HT1080 (cell line): ENCODE measurements at places on chromosomes 12 and 14.

- DNase-seq: no peak
Observed at GRCh38 chr14:24938593-24938992, 111.4 kb downstream of the STXBP6 start.

GRCh38 chr12:100303831-100304230, 36.9 kb downstream of the SCYL2 start:
- DNase-seq: no peak

DNA sequence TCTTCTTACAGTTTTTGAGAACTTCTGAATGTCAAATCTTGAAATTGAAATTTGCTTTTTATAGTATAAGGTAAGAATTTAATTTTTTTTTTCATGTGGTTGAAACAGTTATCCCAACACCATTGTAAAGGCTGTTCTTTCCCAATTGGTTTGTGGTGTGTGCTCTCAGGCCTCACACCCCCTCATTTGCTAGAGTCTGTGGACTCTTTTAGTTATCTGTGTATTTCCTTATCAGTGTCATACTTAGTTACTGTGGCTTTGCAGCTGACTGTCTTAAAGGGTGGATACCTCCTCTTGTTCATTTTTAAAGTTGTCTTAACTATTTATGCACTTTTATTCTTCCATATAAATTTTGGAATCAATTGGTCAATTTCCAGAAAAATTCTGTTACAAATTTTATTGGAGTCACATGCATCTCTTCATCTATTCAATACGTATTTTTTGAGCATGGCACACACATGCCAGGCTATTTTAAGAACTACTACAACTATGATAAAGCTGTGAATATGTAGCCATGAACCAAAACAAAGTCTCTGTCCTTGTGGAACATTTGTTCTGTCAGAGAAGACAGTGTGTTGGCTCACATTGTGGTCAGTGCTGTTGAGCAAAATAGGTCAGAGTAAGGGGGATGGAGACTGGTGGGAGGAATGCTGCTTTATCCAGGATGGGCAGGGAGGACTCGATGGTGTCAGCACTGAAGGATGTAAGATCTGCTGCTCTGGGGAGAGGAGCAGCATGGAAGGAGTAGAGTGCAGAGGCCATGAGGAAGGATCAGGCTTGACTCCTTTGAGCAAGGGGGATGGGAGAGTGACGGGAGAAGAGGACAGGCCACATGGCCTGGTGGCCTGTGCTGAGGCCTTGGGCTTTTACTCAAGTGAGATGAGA, 24.1 kb downstream of the FGF23 start:
- no peak for DNase-seq

GRCh38 chr14:76773956-76774820, 12.9 kb downstream of the VASH1 start:
- DNase-seq: no peak

- DNase-seq: no peak
Observed at GRCh38 chr14:60204104-60204842, 39.1 kb upstream of the DHRS7 start.

DNA sequence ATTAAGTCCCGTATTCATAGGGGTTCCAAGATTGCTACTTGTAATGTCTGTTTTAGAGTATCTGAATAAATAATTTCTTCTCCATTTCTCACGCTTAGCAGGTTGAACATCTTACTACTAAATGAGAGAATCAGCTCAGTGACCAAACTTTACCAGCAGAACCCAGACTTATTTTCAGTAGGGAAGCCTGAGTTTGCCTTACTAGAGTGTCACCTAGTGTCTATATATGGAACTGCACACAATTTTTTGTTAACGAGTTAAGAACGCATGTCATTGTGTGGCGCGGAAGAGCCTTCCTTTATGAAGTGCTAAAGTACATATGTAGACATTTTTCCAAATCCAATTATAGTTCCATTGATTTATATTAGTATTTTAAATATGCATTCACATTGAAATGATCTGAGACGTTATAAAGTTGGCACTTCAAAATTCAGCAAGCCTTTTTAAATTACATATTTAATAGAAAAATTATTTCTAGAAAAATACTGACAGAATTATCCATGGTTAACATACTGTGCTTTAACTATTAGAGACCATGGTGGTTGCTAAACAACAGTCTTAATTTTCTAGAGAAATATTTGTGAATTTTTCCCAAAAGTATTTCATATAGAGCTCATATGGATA, 88.3 kb downstream of the RPS29 start:
- DNase-seq: peak; percentile 61

- no peak for DNase-seq
Observed at GRCh38 chr12:103975368-103975767, 9.7 kb downstream of the TDG start.

DNA sequence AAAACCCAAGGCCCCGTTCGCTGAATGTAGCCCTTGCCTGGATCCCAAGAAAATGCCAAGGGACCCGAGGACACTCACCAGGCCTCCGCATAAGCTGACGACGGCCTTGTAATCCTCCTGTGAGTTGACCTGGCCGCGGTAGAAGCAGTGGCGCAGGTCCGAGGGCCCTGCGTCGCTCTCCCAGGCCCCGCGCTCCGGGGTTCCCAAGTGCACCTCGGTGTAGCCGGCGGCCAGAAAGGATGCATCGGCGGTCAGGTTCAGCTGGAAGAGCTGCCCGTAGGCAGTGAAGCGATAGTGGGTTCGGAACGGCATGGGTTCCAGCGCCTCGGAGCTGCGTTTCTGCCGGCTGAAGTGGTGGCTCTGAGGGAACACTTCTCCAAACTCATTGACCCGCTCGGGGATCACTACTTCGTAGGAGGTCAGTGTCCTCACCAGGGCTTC, 1.2 kb downstream of the ADAMTS20 start:
- DNase-seq: no peak

DNA sequence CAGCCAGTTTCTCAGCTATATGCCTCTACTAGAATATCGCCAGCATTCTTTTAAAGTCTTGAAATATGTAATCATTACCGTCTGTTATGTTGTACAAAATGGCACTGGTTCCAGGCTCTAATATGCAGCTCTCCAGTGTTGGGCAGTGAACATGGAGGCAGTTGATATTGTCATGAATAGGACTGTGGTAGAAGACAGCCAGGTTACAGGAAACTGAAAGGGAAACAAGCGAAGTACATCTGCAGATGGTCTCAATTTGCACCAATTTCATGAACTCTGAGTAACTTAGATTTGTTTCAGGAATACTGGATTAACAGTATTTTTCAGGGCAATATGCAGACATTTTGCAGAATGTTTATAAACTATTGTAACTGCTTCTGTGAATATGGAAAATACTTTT, 13.4 kb upstream of the KLHL42 start:
- no peak for DNase-seq

DNA sequence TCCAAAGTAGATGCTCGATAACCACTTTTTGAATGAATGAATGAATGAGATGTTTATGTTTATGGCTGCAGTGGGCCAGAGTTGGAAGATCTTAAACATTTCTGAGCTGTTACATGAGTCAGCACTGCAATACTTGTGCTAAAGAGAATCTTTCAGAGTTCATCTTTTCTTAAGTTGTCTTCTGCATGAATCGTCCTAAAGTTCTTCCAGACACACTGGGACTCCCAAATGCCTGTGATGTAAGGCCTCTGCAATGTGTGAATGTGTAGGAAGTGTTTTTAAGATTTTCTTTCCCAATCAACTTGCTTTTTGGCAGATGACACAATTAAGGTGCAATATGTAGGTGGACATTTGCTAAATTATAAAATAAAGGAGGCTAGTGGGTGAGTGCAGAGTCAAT, 50.3 kb upstream of the TRIM9 start:
- no peak for DNase-seq

GRCh38 chr12:51265024-51265423, 5.2 kb downstream of the SMAGP start:
- DNase-seq: no peak

DNA sequence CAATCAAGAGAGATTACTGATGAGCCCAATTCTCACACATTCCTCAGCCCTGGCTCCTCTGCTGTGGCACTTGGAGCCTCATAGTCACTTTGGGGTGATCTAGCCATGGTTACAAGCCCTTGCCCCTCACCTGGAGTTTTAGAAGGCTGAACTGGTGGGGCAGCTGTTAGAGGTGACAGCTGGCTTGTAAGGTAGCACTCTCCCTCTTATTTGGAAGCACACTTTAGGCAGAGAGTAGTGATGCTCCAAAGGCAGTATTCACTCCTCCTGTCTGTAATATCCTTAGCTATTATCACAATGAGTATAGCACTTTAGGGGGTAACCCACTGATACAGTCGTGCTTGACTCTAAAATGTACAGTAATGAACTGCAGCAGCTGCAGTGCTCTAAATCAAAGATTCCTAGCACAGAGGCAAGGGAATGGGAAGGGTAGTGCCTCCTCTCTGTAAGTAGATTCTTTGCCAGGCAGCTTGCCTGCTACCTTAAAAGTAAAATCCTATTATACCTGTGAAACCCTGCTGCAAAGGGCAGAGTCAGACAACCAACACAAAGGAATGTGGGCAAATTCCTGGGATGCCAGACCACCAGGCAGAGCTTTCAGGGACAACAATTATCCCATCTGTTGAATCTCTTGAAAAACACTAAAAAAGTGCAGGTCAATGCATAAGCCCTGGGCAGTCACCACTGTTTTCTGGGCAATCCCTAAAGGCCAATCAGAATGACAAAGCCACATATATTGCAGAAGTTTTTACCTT, 336.3 kb downstream of the NOVA1 start:
- no peak for DNase-seq

GRCh38 chr12:92459850-92460249, 242.9 kb upstream of the PLEKHG7 start:
- DNase-seq: no peak

- DNase-seq: no peak
Observed at GRCh38 chr14:54629183-54629582, 62.3 kb downstream of the SAMD4A start.

GRCh38 chr14:83253870-83254269, 1720.2 kb upstream of the SEL1L start:
- DNase-seq: no peak

- peak; percentile 21 for DNase-seq
Observed at GRCh38 chr12:95396849-95397468, 77.0 kb upstream of the METAP2 start.

DNA sequence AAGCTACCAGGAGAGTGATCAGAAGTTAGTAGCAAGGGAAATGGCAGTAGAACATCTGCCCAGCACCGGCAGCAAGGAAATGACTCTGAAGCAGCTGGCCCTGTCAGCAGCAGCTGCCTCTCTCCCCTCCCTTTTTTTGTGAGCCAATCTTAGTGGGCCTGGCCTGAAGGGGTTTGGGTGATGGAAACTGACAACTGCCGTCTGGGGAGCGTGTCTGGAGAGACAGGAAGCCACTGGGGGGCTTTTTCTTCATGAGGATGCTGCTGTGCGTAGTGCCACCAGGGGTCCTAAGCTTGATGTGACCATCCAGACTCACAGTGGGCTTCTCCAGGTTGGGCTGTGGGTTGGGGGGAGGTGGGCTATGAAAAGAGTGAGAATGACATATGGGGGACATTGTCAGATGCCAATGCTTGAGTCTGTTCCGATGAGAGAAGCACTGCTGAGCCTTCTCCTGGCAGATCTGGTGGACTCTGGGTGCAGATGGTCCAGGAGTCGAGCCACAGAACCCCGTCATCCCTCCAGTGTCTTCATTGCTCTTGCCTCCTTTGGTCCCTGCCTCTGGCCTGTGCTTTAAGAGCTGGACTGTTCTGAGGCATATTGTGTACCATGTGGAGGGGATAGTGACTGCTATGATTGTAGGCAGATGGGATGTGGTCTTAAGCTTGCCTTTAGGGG, 87.6 kb upstream of the HIF1A start:
- DNase-seq: no peak

DNA sequence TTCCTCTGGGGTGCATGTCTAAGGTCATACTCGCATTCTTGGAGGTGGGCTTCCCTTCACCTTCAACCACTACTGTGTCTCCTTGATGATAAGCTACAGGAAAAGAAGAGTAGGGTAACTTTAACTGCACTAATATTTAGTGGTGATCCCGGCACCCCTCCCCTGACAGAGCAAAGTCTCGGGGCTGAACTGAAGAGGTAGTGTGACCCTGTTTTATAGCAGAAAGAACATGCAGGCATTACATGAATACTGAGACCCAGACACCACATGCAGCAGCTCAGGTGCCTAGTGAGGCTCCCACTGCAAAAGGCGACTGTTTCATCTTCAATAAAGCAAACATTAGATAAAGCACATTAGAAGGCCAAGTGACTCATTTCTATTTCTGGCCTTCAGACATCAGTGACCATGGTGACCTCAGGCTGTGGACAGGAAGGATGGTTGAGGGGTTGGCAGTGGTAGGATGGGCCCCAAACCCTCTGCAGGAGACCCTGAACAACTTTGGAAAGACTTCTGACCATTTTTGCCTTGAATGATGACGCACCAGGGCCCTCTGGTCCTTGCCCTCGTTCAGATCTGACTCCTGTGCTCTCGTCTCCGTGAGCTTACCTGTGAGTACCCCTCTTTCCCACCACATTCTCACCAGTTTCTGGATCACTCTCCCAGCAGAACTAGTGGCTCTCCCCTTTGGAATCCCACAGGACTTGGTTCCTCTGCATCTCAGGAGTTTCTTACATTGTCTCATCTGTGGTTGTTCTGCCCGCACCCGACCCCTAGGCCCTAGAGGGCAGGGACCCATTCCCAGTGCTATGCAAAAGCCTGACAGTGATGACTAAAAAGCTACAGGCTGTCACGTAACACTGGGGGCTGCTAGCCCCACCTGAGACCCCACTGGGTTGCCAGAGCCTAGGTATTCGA, 23.8 kb upstream of the JPH4 start:
- DNase-seq: no peak

- no peak for DNase-seq
Observed at GRCh38 chr12:81297601-81298000, 219.7 kb downstream of the ACSS3 start.

- peak; percentile 55 for DNase-seq
Observed at GRCh38 chr12:65278576-65279368, at the start of gene MSRB3. MSRB3 (plus strand) TSS chr12:65278683; CDS start chr12:65308580, 29,897 bp downstream.
